Type B pancreatic cell (in vitro differentiated cells): ENCODE measurements at places on chromosomes 1 and 21. TPM values are rescaled to one million over a fixed set of nuclear protein-coding genes. Genes with fewer than 3 reads are reported as not detected.

DNA sequence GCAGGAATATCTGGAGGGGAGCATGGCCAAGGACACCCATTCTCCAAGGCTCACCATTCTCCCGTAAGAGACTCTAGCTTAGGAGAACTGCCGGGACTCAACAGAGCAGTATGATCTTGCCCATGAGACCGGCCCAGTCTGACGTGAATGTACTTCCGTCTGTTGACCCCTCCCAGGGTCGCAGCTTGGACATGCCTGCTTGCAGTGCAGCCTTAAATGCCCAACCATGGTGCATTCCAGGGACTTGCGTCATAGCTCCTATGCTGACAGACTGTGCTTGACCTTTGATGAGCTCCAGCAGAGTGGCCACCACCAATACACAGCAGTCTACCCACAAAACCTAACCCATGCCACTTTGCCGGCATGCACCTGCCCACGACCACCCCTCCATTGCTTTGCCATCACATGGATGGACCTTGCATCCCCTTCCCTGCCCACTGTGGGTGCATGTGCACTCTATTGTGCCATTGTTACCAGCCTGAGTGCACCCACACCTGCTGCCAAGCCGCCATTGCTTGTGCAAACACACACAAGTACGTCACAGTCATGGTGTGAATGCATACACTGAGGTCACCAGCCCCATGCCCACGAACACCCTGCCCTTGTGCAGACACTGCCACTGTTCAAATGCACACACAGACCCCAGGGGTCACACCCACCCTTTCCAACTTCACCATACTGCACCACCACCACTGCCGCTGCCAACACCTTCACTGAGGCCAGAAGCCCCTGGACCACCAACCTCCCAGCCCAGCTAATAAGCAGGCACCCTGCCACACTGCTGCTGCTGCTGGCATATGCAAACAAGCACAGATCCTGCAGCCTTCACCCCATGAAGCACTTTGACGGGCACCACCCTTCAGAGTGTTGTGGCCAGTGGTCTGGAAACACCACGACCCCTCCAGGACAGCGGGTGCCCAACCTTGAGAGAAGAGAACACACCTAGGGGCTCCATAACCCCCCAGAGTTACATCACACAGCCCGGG lies 1141.3 kb downstream of the BRINP3 start:
- no peak overlapping the region for H3K4me3 ChIP-seq
- no peak for DNase-seq
- no peaks in the 10 kb centered on the region for H3K4me1 ChIP-seq

GRCh38 chr1:78913950-78914349 lies 92.6 kb downstream of the ADGRL4 start:
- no peak overlapping the region for H3K27ac ChIP-seq
- no peaks in the 10 kb centered on the region for H3K4me1 ChIP-seq
- no peaks in the 10 kb centered on the region for H3K27me3 ChIP-seq
- no peaks in the 10 kb centered on the region for H3K36me3 ChIP-seq
- no peak for DNase-seq

DNA sequence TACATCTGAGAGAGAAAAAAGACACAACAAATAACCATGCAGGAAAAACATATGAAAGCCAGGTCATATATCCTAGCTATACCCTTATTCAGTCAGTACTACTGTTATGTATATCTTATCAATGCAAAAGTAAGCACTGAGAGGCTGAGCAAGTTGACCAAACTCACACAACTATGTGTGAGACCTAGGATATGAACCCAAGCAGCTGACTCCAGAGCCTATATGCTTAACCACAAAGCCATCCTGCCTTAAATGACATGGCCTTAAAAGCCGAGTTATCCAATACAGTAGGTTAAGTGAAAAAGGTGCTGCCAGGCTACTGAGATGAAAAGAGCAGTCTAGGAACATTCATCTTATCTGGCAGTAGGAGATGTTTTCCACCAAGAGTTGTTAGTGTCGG lies 151.6 kb downstream of the RERE start:
- DNase-seq: no peak
- H3K4me3 ChIP-seq: no peak overlapping the region

GRCh38 chr1:46637444-46638083 lies 21.0 kb upstream of the MOB3C start:
- no peak for DNase-seq
- H3K4me1 ChIP-seq: peaks cover 10% of the 10 kb centered on the region
- H3K27ac ChIP-seq: no peak overlapping the region
- H3K27me3 ChIP-seq: no peaks in the 10 kb centered on the region

DNA sequence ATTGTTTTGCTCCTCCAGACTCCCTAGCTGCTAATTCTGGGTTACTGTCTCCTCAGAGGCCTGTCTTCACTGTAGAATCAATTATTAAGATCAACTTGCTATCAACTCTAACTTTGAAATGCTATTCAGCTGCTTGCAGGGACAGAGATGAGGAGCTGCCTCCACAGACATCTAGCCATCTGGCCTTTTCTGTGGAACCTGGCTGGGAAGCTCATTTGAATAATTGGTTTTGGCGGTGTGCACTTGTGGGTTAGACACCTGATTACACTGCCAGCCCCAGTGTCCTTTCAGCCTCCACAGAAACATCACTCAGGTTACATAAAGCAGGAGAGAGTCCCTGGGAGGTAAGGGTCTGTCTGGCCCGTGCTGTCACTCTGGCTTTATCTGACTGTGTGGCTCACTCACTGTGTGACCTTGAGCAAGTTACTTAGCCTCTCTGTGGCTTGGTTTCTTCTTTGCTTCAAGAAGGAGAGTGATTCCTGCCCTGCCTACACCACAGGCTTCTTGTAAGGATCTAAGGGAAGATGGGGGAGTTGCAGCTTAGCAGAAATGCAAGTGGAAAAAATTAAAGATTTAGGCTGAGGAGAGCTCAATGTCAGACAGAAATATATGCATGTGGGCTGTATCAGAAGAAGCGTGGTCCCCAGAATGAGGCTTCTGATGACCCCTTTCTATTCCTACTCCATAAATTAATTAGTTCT lies 131.6 kb downstream of the BEND5 start:
- H3K4me1 ChIP-seq: no peaks in the 10 kb centered on the region
- no peak overlapping the region for H3K27ac ChIP-seq
- H3K4me3 ChIP-seq: no peak overlapping the region
- no peak for DNase-seq
- peaks cover 44% of the 10 kb centered on the region for H3K27me3 ChIP-seq

Gene ZNF648
- 0.10 and 0.34 TPM in 2 replicates for total RNA-seq
